ENCODE measurements at places on chromosomes 1 and 21.
A peak's percentile ranks its signal among the peaks of the same experiment; 100 is the strongest.

GRCh38 chr1:22722901-22723550 lies 12.4 kb downstream of the EPHB2 start:
- no peak for DNase-seq

- DNase-seq, result no peak
Measured at GRCh38 chr21:45135122-45135521, 60.7 kb downstream of the ADARB1 start.

GRCh38 chr1:83692524-83693381 lies 306.2 kb downstream of the TTLL7 start:
- DNase-seq, result no peak

DNA sequence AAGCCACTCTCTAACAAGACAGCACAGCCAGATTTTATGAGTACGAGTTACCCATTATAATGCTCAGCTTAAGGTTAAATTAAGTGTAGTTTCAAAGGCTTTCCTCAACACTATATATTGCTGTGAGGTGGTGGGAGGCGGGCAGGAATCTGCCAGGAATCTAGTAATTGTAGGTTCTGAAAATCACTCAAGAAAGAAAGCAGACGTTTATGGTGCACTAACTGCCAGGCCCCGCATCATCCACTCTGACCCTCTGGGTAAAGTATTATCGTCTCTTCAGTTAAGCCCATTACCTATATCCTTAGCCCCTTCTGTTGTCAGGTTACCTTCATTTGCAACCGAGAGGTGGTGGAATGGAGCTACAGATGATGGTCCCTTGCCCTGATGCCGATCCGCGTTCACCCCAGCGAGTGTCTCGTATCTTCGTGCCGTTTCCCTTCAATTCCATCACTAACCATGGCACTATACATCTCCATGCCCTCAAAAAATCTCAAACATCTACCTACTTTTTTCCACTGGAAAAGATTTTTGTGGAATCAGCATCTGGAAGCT lies 12.4 kb downstream of the HMGN1 start:
- DNase-seq, result no peak

- DNase-seq, result no peak
Measured at GRCh38 chr21:44047996-44048560, 36.0 kb downstream of the TRAPPC10 start.

GRCh38 chr1:41242342-41243078 lies 404 bp upstream of the SCMH1 start:
- peak; percentile 18 for DNase-seq

DNA sequence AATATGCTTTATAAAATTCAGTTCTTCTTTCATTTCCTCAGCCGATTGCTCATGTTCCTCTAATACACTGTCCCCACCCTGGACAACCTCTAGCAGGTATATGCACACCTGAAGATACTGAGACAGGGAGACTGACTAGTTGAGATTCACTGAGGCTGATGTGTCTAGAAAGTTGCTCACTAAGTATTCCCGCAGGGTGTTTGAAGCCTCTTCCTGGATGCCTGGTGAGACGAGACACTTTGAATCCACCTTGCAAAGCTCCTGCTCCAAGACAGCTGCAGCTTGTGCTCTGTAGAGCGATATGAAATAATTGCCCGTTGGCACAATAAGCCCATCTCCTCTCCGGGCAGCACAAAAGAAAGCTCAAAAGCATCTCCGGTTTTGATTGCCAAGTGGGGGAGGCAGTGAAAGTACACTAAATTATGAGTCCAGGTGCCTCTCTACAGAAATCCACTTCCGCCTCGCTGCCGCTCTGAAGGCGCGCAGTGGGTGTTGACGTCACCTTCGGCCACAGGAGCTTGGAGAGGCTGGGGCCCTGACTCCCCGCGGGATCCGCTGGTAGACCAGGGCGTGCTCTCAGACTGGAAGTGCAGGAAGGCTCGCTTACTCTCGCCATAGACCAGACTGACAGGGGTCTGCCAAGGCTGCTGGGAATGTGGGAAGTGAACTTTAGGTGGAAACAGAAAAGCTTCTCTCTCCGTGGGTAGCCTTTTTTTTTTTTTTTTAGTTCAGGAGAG lies 46.3 kb downstream of the GPA33 start:
- peak; percentile 74 for DNase-seq

GRCh38 chr1:84689514-84690396 lies 506 bp downstream of the SSX2IP start:
- DNase-seq, result no peak

- DNase-seq, result no peak
Measured at GRCh38 chr1:108055387-108055786, 90.4 kb upstream of the VAV3 start.

DNA sequence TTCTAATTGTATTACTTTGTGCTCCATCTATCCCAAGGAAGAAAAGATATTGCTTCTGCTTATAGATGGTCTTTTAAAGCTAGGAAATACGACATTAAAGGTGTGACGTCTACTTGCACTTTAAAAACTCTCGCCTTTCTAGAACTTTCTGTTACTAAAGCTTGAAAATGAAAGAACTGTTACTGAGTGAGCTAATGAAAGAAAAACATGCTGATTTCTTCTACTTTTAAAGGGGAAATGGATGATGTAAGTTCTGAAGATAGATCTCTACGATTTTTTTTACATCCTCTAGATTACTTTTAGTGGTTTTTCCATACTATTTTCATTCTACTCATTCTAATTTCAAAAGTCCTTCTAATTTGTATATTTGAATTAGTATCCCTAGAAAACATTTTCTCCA lies 387.5 kb downstream of the USP25 start:
- no peak for DNase-seq

DNA sequence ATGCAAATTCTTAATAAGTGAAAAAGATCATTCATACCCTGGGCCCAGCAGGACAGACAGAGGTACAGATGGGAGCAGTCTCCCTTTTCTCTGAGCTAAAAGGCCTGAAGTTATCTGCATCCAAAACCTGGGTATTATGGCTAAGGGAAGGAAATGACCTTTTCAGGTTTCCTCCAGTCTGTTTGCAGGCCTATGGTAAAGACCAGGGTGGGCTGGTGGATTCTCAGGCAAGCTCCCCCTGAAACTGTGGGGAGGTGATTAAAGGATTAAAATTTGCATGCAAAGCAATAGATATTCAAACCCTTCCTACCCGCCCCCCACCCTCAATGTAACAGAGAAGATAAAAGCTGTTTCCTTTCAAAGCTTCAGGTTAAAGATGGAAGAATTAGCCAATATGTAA lies 471.8 kb upstream of the RUNX1 start:
- DNase-seq, result no peak

- DNase-seq, result no peak
Measured at GRCh38 chr1:44934791-44935190, 51.6 kb downstream of the EIF2B3 start.

GRCh38 chr1:8086055-8086454 lies 59.9 kb upstream of the ERRFI1 start:
- no peak for DNase-seq

GRCh38 chr21:42567214-42567555 lies 53.5 kb downstream of the SLC37A1 start:
- no peak for DNase-seq

DNA sequence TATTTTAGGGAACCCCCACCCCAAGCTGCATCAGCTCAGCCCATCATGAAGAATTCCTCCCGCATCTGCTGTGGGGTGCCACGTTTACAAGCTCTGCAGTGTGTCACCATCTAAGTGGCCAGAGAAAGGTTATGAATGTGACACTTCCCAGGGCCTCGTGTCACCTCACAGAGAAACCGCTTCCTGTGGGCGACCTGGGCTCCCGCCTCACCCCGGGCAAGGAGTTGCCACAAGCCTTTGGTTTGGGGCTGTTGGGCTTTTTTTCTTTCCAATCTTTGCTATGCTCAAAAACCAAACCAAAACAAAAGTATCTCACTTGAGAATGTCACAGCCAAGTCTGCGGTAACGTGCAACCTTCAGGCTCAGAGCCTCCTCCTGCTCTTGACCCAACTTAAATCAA lies 82.1 kb upstream of the ARHGEF16 start:
- DNase-seq, result no peak

DNA sequence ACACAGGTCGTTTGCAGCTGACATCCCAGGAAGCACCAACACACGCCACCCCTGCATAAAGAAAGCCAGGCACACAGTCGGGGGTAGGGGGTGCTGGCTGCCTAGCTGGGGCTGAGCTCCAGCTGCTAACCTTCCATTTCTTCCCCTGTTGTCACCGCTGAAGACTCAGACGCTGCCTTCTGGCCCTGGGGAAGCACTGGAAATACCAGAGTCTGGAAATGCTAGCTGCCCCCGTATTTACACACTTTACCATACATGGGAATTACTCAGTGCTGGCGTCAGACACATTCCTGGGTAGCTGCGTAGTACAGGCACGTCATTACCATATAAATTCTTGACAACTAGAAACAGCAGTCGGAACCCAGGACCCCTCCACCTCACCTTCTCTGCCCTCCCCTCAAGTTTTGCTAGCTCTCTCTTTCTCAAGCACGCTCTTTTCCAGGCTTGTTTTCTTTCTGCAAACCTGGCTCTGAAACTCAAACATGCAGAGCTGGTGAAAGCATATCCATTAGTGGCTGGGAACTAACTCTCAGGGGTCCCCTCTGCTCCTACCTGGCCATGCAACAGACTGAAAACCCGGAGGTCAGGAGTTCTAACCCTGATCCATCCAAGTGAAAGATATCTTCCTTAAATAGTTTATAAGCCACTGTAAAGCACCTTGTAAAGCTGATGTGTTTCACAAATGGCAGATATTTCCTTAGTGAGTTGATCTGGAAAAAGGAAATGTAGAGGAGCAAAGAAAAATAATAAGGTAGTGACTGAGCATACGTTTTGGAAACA lies 3.3 kb downstream of the CSRP1 start:
- DNase-seq, result no peak

DNA sequence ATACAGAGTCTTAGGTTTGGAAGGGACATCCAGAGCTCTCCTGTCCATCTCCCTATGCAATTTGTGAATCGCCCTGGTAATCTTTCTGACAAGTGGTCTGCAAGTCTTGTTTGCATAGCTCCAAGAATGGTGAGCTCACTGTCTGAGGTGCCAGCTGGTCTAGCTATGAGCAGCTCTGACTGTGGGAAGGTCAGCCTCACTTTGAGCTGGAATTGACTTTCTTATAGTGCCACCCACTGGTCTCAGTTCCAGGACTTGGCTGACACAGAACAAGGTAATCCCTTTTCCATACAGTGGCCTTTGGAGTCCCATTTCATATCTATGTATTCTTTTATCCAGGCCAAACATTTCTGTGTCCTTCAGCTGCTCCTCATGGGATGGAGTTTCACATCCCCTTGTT lies 95.6 kb upstream of the C8B start:
- no peak for DNase-seq

DNA sequence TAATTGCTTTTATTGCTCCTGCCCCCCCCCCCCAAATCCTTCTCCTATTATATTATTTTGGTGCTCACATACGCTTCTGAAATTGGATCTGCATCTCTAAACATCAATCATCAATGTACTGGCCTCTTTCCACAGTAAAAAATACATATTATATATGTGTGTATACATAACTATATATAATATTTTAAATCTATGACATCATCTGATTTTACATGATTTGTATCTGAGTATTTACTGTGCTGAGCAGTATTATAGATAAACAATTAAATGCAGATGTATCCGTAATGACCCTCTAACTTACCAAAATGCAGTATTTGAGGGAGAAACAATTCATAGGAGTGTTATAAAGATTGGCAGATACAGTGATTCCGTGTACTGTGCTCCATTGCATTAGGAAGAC lies 832 bp downstream of the PLPPR4 start:
- no peak for DNase-seq

DNA sequence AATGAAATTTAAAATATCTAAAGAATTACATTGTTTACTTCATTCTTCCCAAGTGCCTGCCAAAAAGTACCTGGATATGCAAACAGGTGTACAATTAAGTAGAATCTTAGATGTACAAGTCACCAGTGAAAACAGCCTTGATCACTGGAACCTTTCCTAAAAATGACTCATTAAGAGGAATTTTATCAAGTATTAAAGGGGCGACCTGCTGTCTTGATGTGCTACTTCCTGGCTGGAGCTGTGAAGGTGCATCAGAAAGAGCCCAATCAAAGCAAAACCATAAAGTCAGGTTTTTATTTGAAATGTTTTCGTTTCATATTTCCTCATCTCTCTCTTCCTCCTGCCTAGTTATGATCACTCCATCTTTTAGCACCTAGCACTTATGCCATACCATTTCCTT lies 33.4 kb downstream of the IFI44 start:
- DNase-seq, result no peak

DNA sequence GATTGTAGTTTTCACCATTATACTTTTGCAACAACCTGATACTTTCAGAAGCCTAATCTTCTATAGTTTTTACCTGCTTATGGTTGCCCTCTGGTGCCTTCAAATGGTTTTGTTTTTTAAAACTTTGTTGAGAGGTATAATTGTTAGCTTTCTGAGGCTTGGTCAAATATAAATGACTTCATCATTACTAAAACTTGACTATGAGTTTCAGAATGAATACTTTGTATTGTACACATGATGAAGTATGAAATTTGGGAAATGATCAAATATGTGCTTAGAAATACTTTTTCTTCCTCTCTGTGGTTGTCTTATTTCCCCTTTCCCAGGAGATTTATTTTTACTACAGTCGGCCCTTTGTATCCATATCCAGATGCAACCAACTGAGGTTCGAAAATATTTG lies 151.8 kb upstream of the B3GALT2 start:
- DNase-seq, result no peak

- no peak for DNase-seq
Measured at GRCh38 chr1:204051718-204052117, 21.2 kb upstream of the SOX13 start.

DNA sequence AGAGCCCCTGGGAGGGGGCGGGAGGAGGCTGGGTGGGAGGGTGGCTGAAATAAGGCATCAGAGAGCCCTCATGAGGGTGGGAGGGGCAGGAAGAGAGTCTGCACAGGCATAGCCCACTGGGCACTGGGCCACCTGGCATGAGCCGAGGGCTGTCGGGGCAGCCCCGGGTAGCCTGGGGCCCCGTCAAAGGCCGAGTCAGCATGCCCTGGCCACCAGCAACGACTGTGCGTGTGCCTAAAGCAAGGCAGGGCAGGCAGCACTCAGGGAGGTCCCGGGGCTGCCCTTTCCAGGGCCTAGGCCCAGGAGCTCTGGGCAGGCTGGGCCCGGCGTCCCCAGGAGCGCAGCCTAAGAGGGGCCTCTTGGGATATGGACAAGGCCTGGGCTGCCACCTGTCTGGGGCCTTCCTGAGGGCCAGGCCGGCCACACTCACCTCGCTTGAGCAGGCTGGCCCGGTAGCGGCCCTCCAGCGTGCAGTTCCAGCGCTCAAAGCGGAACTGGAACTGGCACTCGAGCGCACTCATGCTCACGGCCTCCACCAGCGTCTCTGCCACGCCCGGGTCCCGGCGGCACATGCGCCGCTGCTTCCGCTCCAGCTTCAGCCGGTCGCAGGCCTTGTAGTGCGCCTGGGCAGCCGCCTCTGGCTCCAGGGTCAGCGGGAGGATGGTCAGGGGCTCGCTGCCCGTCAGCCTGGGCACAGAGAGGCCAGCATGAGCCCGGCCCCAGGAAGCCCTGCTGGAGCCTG lies 22.7 kb downstream of the WNT9A start:
- no peak for DNase-seq

- DNase-seq, result no peak
Measured at GRCh38 chr21:14591882-14592281, 45.8 kb upstream of the SAMSN1 start.

DNA sequence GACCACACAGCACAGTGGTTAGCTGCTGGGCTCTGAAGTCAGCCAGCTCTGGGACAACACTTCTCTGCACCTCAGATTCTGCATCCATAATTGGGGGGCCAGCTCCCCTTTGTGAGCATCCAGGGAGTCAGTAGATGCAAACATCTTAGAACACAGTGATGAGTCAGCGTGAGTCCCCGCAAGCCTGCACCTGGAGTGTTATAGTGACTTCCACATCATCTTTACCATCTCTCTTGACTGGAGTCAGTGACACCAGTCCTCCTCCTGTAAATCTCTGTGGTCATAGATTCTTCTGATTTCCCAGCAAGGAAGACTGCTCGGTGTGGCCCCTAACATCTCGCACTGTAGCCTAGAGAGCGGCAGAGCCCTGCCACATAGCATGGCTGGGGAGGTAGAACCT lies 13.9 kb upstream of the EDN2 start:
- no peak for DNase-seq

Measured in NCI-H1436 treated with DMSO at 0.1 percent for 48 hours (cell line).